ENCODE measurements at places on chromosomes 12 and 14. TPM values are rescaled to one million over a fixed set of nuclear protein-coding genes. Genes with fewer than 3 reads are reported as not detected.
A peak's percentile ranks its signal among the peaks of the same experiment; 100 is the strongest.

The DDX54 gene
- 55.8 TPM for total RNA-seq

GRCh38 chr12:11695321-11695720 is 45.8 kb downstream of the ETV6 start:
- DNase-seq, result no peak
- no peak overlapping the region for H3K27ac ChIP-seq
- peaks cover 5% of the 10 kb centered on the region for H3K4me1 ChIP-seq
- no peaks in the 10 kb centered on the region for H3K36me3 ChIP-seq

- H3K4me3 ChIP-seq, result no peak overlapping the region
- H3K36me3 ChIP-seq, result no peaks in the 10 kb centered on the region
- H3K27me3 ChIP-seq, result no peaks in the 10 kb centered on the region
- peak; percentile 28 for DNase-seq
Measured at GRCh38 chr14:101495284-101495683, 66.0 kb upstream of the DIO3 start.

The TECPR2 gene
- total RNA-seq, result 21.4 TPM

DNA sequence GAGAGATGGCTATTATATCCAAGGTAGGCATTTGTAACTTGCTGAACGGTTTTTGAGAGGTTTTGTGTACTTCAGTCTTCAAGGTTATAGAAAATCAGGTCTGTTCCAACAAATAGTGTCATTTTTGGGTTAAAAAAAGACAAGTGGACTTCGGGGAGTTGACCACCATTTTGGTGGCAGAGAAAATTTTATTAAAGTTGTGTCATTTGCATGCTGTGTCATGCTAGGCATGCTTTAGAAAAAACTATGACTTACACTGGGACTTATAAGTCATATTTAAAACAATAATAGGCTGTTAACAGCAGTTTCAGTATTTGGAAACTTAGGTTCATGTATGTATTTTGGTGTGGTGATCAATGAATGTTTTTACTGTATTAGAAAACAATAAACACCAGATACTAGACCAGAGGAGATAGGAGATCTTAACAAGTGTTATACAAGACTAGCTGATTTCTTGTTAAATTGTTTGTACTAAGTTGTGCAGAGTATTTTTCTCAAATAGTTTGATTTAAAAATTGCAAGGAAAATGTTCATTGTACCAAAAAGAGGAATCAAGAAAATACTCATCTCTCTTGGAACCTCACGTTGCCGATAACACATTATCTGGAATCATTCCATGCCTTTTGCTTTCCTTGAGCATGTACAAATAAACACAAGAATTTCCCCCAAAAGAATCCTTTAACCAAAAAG is 1.4 kb downstream of the RAN start:
- peaks cover 14% of the 10 kb centered on the region for H3K4me1 ChIP-seq
- no peak overlapping the region for H3K27ac ChIP-seq
- H3K4me3 ChIP-seq, result peak overlapping the region; percentile 75
- DNase-seq, result no peak
- H3K27me3 ChIP-seq, result no peaks in the 10 kb centered on the region

The CCDC196 gene
- total RNA-seq, result not detected
